ENCODE measurements at places on chromosomes 5 and 9.
A peak's percentile ranks its signal among the peaks of the same experiment; 100 is the strongest.

DNA sequence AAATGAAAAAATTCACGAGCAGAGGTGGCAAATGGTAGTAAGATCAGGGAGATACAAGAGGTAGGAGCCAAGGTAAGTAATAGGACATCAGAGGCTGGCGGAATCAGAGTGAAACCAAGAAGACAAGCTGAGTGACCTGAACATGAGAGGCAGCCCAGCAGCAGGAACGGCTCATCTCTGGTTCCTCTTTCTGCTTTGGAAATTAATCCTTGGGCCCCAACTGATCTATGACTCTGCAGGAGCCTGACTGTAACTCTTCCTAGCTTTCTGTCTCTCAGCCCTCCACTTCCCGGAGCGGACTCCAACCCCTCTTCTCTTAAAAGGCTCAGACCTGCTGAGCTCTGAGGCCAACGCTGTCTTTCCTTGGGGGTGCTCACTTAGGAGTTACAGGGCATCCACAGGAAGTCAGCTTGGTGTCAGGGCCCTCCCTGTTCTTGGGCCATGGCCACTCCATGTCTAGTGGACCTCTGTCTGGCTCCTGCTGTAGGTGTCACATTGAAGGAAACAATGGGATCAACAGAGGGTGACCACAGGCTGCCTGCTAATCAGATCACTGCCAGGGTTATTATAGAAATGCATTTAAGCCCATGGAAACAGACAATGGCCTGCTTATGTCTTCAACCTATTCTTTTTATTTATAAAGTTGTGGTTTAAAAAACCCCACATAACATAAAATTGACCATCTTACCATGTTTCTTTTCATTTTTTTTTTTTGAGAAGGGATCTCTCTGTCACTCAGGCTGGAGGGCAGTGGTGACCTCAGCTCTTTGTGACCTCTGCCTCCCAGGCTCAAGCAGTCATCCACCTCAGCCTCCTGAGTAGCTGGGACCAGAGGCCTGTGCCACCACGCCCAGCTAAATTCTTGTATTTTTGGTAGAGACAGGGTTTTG is 22.5 kb upstream of the SHB start:
- DNase-seq = no peak

GRCh38 chr9:133117271-133118178 is 3.5 kb downstream of the RALGDS start:
- no peak for DNase-seq

GRCh38 chr9:124133727-124134126 is 122.2 kb downstream of the LHX2 start:
- DNase-seq = peak; percentile 38

- no peak for DNase-seq
Observed at GRCh38 chr5:123086376-123087055, 2.5 kb upstream of the PRDM6 start.

- no peak for DNase-seq
Observed at GRCh38 chr5:105956456-105957196, 1714.1 kb downstream of the EFNA5 start.

- no peak for DNase-seq
Observed at GRCh38 chr5:135458921-135459331, 6.8 kb upstream of the TIFAB start.

DNA sequence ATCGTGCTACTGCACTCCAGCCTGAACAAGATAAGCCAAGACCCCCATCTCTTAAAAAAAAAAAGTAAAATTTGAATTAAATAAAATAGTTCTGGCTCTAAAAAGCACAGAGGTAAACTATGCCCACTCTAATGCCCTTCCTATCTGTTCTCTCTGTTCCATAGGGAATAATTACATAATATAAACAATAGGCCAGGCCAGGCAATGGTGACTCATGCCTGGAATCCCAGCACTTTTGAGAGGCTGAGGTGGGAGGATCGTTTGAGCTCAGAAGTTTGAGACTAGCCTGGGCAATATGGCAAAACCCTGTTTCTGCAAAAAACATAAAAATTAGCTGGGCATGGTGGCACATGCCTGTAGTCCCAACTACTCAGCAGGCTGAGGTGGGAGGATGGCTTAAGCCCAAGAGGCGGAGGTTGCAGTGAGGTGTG is 47.4 kb downstream of the MYO10 start:
- DNase-seq = no peak

GRCh38 chr5:150129813-150130492 is 25.7 kb downstream of the PDGFRB start:
- peak; percentile 64 for DNase-seq

GRCh38 chr5:135005076-135005475 is 29.0 kb downstream of the PITX1 start:
- no peak for DNase-seq

- DNase-seq = no peak
Observed at GRCh38 chr5:66814146-66814991, 218.2 kb downstream of the MAST4 start.

- no peak for DNase-seq
Observed at GRCh38 chr5:122727112-122727541, 47.8 kb upstream of the SNX2 start.

DNA sequence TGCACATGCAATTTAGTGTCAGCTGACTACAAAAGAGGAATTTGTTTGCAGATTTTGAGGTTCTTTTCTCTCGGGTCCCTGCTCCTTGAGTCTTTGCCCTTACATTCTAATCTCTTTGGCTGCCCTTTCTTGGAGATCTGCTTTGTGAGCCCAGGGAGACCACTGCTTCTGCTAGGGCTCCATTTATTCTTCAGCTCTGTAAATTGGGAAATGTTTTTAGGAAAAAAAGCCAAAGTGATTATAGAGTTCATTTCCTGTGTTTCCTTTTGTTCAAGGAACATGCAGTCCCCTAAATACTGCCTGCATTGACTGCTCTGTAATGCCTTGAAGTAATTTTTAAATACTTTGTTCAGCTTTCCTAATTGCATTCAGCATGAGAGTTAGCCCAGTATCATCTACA is 197.4 kb downstream of the CSNK1G3 start:
- no peak for DNase-seq

DNA sequence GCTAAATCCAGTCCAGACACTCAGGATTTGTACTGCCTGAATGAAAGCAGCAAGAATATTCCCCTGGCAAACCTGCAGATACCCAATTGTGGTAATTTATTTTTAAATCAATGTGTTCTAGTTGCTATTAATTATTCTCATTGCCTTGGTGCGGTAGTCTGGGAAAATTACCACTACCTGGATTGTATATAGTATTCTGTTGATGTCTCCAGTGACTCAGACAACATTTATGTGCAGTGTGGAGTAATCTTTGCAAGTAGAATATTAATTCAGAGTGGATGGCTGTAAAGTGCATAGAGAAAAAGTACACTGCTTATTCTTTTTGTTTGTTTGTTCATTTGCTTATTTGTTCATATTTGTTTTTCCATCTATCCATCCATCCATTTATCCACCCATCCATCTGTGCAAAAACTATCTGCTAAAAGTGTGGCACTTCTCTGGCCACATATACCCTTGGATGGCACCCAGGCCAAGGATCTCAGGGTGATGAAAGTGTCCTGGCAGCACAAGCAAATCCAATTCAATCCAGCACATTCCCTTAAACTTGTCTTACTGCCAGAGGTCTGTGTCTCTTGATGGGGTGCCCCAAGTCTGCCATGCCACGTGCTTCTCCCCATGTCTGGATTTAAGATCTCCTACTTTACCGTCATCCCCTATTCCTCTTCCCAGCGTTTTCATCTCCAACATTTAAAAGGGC is 41.3 kb downstream of the NTRK2 start:
- no peak for DNase-seq

DNA sequence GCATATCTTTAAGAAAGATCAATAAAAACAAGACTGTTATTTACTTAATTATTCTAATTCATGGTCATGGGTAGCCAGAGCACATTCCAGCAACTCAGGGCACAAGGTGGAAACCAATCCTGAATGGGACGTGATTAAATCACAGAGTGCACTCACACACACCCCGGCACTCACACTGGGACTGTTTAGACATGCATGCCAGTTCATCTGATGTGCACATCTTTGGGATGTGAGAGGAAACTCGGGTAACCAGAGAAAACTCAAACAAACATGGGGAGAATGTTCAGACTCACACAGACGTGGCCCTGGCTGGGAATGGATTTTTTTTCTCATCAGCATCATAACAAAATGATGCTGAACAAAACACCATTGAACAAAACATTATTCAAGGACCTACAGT is 29.4 kb downstream of the SMAD5 start:
- no peak for DNase-seq

- no peak for DNase-seq
Observed at GRCh38 chr5:14242871-14243383, 99.8 kb downstream of the TRIO start.

- DNase-seq = no peak
Observed at GRCh38 chr9:114450181-114450580, 55.1 kb downstream of the WHRN start.

GRCh38 chr9:98902516-98902915 is 41.2 kb upstream of the COL15A1 start:
- DNase-seq = peak; percentile 86

GRCh38 chr5:107812570-107813141 is 141.9 kb upstream of the EFNA5 start:
- no peak for DNase-seq

DNA sequence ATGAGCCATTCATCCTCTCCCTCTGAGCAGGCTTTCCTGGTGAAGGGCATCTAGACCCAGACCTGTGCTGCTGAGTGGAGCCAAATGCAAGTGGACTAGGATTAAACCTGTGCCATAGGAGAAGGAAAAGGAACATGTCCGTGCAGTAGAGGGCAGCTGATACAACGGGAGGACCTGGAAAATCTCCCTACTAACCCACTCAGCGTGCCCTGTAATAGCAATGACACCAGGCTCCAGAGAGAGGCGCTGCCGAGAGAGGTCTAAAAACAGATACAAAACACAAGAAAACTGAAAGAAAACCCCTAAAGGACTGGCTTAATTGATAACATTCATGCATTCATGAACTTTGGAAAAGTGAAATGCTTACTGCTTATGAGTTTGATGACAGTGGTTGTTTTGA is 60.8 kb downstream of the PFDN1 start:
- no peak for DNase-seq

DNA sequence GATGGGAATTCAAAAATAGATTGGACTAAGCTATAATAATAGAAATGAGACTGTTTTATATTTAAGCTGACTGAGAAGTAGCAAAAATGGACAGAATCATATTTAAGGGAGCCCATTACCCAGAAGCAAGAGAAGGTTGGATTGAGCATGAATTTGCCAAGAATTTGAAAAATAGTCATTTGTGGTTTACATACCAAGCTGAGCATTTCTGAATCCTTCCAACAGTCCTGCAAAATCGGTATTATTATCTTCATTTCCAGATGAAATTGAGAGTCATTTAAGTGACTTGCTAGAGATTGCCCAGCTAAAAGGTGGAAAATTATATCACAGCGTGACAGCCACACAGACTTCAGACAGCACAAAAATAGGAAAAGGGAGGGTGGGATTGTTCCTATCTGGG is 48.4 kb downstream of the TNFSF15 start:
- DNase-seq = no peak

GRCh38 chr5:22070186-22070728 is 782.9 kb downstream of the CDH12 start:
- DNase-seq = no peak

DNA sequence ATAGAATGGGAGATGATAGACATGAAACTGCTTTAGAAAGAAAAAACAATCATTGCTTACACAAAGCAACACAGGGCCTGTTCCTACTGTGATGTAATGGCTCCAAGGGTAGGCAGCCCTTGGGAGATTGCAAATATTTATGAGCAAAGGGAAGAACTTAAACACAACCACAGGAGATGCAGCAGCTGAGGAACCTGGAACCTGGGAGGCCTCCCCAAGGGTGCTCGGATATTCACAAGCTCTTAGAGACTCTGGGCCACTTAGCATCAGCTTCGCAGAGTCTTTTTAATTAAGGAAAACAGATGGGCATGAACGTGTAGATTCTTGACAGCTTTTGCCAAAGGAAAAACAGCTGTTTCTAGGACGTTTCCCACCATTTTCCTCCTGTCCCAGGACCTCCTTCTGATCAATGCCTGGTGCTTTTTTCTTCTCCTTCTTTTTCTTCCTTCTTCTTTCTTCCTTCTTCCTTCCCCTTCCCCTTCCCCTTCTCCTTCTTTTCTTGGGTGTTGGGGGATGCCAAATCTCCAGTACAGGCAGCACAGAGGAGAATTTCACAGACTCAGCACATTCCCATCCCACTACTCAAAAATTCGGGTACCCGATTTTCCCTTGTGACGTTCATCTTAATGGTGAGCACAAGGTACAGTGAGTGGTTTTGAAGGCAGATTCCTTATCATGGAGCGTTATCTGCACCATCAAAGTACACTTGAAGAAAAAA is 28.1 kb upstream of the TCF7 start:
- DNase-seq = no peak

DNA sequence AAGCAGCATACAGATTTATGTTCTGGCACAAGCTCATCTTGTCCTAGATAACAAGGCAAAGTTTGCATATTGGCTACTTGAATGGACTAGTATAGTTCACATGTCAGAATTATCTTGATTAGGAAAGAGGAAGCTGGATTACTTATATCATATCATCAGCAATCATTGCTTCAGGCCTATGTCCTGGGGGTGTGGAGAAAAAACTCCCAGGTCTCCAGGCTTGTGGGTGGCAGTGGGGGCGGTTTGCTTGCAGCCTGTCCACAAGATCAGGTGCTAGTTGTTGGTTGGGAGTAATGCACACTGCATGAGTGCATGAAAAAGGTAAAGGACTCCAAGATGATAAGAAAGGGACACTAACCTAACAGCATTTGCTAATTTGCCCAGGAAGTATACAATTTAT is 326.4 kb upstream of the PDE4D start:
- no peak for DNase-seq

GRCh38 chr5:117686926-117687325 is 1112.3 kb upstream of the SEMA6A start:
- DNase-seq = no peak

DNA sequence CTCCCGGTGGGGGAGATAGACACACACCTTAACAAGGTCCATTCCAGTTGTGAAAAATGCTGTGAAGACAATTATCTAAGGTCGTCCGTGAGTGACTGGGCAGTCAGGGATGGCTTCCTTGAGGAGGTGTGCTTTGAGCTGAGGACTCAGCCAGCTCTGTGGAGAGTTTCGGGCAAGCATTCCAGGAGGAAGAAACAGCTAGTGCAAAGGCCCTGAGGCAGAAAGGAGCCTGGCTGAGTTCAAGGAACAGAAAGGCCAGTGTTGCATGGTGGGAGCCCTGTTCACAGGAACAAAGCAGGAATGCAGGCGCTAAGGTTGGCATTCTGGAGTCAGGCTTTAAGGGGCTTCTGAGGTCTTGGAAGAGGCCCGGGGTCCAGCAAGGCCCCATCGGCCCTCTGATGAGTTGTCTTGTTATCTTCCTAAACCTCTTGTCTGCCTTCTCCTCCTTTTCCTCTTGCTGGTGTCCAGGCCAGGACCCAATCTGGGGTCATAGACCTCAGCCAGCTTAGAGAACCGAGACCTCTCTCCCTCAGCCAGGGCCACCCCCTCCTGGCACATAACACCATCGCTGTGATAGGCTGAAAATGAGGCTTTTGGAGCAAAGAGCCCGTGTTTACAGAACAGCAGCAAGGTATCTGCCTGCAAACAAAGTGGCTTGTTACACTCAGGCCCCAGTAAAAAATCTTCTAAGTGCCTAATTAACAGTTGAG is 270.2 kb upstream of the MVB12B start:
- no peak for DNase-seq

GRCh38 chr9:134503301-134504105 is 138.1 kb upstream of the COL5A1 start:
- DNase-seq = no peak

Data from large intestine (tissue), 12 donors.